ENCODE measurements at places on chromosomes 6 and 20.

GRCh38 chr6:157270308-157270707 lies 53.0 kb downstream of the TMEM242 start:
- H3K4me1 ChIP-seq: peaks cover 47% of the 10 kb centered on the region
- DNase-seq: no peak

- H3K4me1 ChIP-seq: no peaks in the 10 kb centered on the region
- H3K27ac ChIP-seq: no peak overlapping the region
- H3K36me3 ChIP-seq: no peaks in the 10 kb centered on the region
- no peaks in the 10 kb centered on the region for H3K27me3 ChIP-seq
Observed at GRCh38 chr20:13139459-13140150, 81.5 kb upstream of the ISM1 start.

DNA sequence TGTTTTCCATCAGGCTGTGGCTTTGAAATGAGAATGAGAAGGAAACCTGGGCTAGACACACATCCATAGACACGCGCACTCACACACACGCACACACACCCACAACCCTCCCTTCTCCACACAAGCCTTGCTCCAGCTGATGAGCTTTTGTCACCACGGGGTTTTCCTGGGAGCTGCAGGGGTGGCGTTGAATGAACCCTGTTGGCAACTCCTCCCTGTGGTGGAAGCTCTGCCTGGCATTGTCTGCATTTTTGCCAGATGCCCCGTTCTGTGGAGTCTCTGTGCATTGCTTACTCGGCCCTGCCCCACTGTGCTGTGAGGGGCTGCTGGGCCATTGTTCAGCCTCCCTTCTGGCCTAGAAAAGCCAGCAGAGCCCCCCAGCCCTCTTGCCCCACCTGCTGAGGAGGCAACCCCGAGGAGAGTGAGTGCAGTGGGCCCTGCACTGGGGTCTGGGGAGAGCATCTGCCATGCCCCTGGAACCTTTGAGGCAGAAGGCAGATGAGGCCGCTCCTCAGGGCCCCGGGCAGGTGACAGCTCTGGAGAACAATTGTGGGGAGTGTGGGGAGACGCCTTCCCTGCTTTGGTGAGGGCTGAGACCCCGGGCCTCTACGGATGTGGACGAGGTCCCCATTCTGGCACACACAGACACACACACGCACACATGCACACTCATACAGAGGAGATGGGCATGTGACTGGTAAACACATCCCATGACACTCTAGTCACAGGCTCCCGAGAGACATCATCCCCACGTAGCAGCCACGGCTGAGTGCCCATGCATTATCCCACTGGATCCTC lies 9.9 kb downstream of the ADIG start:
- no peaks in the 10 kb centered on the region for H3K27me3 ChIP-seq
- H3K36me3 ChIP-seq: no peaks in the 10 kb centered on the region
- no peak overlapping the region for H3K4me3 ChIP-seq

- no peak overlapping the region for H3K27ac ChIP-seq
- H3K4me3 ChIP-seq: no peak overlapping the region
- DNase-seq: no peak
Observed at GRCh38 chr20:57742507-57743181, 32.8 kb upstream of the PMEPA1 start.

GRCh38 chr6:33926451-33926850 lies 122.6 kb upstream of the MLN start:
- H3K27me3 ChIP-seq: no peaks in the 10 kb centered on the region
- DNase-seq: no peak
- no peaks in the 10 kb centered on the region for H3K36me3 ChIP-seq
- H3K27ac ChIP-seq: no peak overlapping the region
- H3K4me3 ChIP-seq: no peak overlapping the region

DNA sequence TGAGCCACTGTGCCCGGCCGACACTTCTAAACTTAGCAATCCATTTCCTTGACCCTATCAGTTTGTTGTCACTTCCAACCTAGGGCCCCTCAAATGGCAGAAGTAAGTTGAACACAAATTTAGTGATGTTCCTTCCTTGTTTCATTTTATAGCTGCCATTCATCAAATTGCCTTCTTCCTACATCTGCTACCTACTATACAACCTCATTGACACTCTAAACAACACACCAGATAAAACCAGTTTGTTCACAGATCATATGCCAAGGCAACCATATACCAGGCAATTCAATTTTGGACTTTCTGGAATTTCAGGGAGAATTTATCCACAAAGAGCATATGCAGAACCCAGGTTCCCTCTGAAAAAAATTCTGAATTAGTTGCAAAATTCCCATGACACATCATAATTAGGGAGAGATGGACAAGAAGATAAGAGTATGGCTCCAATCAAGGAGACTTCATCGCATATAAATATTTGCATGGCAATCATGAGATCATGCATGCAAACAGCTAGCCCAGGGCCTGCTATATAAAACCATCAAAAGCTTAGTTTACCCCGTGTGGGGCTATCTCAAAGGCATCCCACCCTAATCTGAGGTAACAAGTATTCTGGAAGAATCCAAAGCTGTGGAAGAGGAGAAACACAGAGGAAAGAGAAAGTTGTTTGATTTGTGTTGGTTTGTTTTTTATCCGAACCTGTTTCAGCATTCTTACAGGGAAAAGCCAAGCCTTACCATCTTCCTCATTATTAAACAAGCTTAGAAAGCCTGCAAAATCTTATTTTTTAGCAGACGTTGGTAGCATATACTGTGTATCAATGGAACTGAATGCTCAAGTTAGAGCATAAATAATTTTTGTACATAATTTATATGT lies 132.8 kb upstream of the TNFAIP3 start:
- H3K27ac ChIP-seq: no peak overlapping the region
- H3K4me1 ChIP-seq: peaks cover 12% of the 10 kb centered on the region
- no peaks in the 10 kb centered on the region for H3K27me3 ChIP-seq
- H3K36me3 ChIP-seq: no peaks in the 10 kb centered on the region
- no peak overlapping the region for H3K4me3 ChIP-seq
- DNase-seq: no peak

- H3K27me3 ChIP-seq: no peaks in the 10 kb centered on the region
- no peak overlapping the region for H3K27ac ChIP-seq
- no peak for DNase-seq
- H3K4me3 ChIP-seq: no peak overlapping the region
Observed at GRCh38 chr20:52731093-52731492, 241.1 kb upstream of the TSHZ2 start.

- no peaks in the 10 kb centered on the region for H3K27me3 ChIP-seq
- peaks cover 4% of the 10 kb centered on the region for H3K4me1 ChIP-seq
- no peaks in the 10 kb centered on the region for H3K36me3 ChIP-seq
- no peak overlapping the region for H3K27ac ChIP-seq
- H3K4me3 ChIP-seq: no peak overlapping the region
- DNase-seq: no peak
Observed at GRCh38 chr6:137389150-137389704, 105.0 kb downstream of the OLIG3 start.

DNA sequence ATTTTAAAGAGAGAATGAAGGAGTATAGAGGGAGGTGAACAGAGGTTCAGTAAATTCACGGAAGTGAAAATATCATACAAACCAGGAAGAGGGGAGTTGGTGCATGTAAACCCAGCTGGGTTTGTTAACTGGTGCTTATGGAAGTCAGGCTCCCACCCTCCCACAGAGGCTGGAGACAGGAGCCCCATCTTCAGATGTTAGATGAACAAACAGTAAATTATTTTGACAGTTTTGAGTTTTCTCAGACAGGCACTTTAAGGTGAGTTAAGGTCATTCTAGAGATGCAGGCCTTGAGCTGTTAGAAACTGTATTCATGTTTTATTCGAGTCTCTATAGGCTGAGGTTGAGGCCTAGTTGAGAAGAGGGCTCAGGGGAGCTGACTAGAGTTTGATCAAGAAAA lies 41.8 kb upstream of the FUCA2 start:
- DNase-seq: no peak
- H3K36me3 ChIP-seq: no peaks in the 10 kb centered on the region
- H3K27ac ChIP-seq: no peak overlapping the region
- no peak overlapping the region for H3K4me3 ChIP-seq
- no peaks in the 10 kb centered on the region for H3K27me3 ChIP-seq

- H3K36me3 ChIP-seq: no peaks in the 10 kb centered on the region
- peaks cover 8% of the 10 kb centered on the region for H3K4me1 ChIP-seq
- H3K27me3 ChIP-seq: no peaks in the 10 kb centered on the region
- no peak overlapping the region for H3K4me3 ChIP-seq
- DNase-seq: peak; percentile 25
- H3K27ac ChIP-seq: no peak overlapping the region
Observed at GRCh38 chr20:58209652-58210397, 18.6 kb downstream of the ANKRD60 start.

DNA sequence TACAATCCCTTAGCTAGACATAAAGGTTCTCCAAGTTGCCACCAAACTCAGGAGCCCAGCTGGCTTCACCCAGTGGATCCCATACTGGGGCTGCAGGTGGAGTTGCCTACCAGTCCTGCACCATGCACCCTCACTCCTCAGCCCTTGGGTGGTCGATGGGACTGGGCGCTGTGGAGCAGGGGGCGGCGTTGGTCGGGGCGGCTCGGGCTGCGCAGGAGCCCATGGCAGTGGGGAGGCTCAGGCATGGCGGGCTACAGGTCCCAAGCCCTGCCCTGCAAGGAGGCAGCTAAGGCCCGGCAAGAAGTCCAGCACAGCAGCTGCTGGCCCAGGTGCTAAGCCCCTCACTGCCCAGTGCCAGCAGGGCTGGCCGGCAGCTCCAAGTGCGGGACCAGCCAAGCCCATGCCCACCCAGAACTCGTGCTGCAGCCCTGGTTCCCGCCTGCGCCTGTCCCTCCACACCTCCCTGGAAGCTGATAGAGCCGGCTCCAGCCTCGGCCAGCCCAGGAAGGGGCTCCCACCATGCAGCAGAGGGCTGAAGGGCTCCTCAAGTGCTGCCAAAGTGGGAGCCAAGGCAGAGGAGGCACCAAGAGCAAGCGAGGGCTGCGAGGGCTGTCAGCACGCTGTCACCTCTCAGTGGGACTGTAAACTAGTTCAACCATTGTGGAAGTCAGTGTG lies 912.1 kb downstream of the PHF3 start:
- no peaks in the 10 kb centered on the region for H3K4me1 ChIP-seq
- no peak overlapping the region for H3K4me3 ChIP-seq
- no peak overlapping the region for H3K27ac ChIP-seq
- H3K27me3 ChIP-seq: no peaks in the 10 kb centered on the region

GRCh38 chr6:160735523-160735922 lies 33.5 kb downstream of the PLG start:
- no peak overlapping the region for H3K27ac ChIP-seq
- no peaks in the 10 kb centered on the region for H3K27me3 ChIP-seq
- no peak overlapping the region for H3K4me3 ChIP-seq

- DNase-seq: no peak
- no peaks in the 10 kb centered on the region for H3K27me3 ChIP-seq
- no peak overlapping the region for H3K27ac ChIP-seq
- H3K4me1 ChIP-seq: no peaks in the 10 kb centered on the region
- no peak overlapping the region for H3K4me3 ChIP-seq
Observed at GRCh38 chr6:97176468-97176867, 106.5 kb downstream of the MMS22L start.

GRCh38 chr20:35618263-35619131 lies 2.9 kb downstream of the SPAG4 start:
- peak overlapping the region; percentile 94 for H3K27ac ChIP-seq
- H3K4me1 ChIP-seq: peaks cover 21% of the 10 kb centered on the region
- no peak for DNase-seq

GRCh38 chr6:26445934-26446667 lies 5.8 kb downstream of the BTN3A3 start:
- H3K27me3 ChIP-seq: no peaks in the 10 kb centered on the region
- peaks cover 61% of the 10 kb centered on the region for H3K36me3 ChIP-seq
- peaks cover 1% of the 10 kb centered on the region for H3K4me1 ChIP-seq
- H3K27ac ChIP-seq: no peak overlapping the region

DNA sequence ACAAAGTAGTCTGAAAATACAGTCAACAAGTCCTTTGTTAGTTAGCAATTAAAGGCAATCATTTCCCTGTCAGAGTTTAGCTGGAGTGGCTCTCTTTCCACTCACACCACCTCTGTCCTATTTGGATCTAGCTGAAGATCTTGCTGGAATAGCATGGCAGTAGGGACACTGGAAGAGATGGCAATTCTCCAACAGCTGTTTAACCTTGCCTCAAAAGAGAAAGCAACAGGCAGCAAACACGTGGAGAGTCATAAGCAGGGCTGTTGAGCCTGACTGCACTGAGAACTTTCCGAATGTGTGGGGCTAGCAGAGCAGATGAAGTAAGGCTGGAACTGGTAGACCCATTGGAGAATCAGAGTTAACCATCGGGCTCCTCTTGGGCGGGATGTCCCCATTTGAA lies 38.0 kb upstream of the PRSS35 start:
- H3K27me3 ChIP-seq: peaks cover 7% of the 10 kb centered on the region
- no peaks in the 10 kb centered on the region for H3K36me3 ChIP-seq
- no peak overlapping the region for H3K4me3 ChIP-seq

- H3K4me3 ChIP-seq: no peak overlapping the region
- no peaks in the 10 kb centered on the region for H3K36me3 ChIP-seq
- no peaks in the 10 kb centered on the region for H3K4me1 ChIP-seq
- no peak overlapping the region for H3K27ac ChIP-seq
- no peak for DNase-seq
Observed at GRCh38 chr6:81834141-81834681, 81.7 kb upstream of the TENT5A start.

DNA sequence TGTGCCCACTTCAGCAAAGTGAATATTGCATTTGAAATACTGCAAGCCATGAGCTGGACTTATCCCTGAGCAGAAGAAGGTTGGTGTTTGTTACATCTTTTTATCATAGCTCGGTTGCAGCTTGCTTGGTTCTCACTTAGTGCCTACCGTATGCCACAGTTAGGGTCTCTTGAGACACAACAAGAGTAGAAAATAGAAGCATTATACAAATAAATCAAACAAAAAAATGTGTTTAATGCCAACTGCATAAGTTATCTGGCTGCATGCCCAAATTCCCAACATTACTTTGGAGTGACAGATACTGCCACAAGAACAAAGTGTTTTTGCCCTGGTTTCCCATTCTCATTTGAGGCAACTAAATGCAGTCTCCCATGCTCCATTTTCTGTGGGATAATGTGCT lies 53.9 kb upstream of the LAMP5 start:
- H3K4me3 ChIP-seq: no peak overlapping the region
- H3K36me3 ChIP-seq: no peaks in the 10 kb centered on the region
- no peak overlapping the region for H3K27ac ChIP-seq
- H3K4me1 ChIP-seq: no peaks in the 10 kb centered on the region
- H3K27me3 ChIP-seq: no peaks in the 10 kb centered on the region

DNA sequence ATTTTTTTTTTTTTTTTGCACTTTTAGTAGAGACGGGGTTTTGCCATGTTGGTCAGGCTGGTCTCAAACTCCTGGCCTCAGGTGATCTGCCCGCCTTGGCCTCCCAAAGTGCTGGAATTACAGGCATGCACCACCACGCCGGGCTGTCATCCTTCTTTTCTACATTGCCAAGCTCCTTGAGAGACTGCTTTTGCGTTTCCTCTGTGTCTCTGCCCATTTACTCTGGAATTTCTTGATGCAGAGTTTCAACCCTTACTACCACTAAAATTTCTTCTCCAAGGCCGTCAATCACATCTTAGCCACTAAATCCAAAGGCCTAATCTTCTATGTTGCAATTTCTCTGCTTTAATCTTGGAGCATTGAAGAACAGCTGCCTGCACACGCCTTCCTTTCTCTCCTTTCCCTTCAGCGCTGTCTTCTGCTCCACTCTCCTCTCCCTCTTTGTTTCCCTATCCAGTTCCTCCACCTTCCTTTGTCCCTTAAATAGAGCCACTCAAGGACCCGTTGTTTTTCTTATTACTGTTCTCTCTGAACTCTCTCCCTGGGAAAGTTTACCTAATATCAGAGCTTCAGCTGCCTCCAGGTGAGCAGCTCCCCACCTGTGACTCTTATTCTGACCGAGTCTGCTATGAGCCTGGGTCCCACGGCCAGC lies 98.8 kb downstream of the SLC35B3 start:
- H3K27me3 ChIP-seq: no peaks in the 10 kb centered on the region
- H3K4me1 ChIP-seq: no peaks in the 10 kb centered on the region
- no peak overlapping the region for H3K4me3 ChIP-seq
- no peak overlapping the region for H3K27ac ChIP-seq
- H3K36me3 ChIP-seq: no peaks in the 10 kb centered on the region

GRCh38 chr20:25327521-25328235 lies 63.0 kb downstream of the ABHD12 start:
- no peaks in the 10 kb centered on the region for H3K27me3 ChIP-seq
- H3K36me3 ChIP-seq: no peaks in the 10 kb centered on the region
- no peak overlapping the region for H3K27ac ChIP-seq
- no peaks in the 10 kb centered on the region for H3K4me1 ChIP-seq
- H3K4me3 ChIP-seq: no peak overlapping the region

All from esophagus squamous epithelium (tissue), 5 donors.